ENCODE measurements at places on chromosomes 3 and 15.

- no peak for DNase-seq
Observed at GRCh38 chr15:73882761-73883419, 9.5 kb downstream of the TBC1D21 start.

GRCh38 chr15:74132681-74133651 is 2.6 kb downstream of the ISLR2 start:
- DNase-seq: no peak

GRCh38 chr15:96860741-96861140 is 530.2 kb downstream of the NR2F2 start:
- no peak for DNase-seq

GRCh38 chr3:117562000-117562399 is 852.4 kb downstream of the TUSC7 start:
- DNase-seq: no peak

- no peak for DNase-seq
Observed at GRCh38 chr3:72331076-72331475, 517.2 kb downstream of the SHQ1 start.

Data from thymus (tissue), 14 donors.